ENCODE measurements at places on chromosomes 12 and 14.

- DNase-seq: no peak
Measured at GRCh38 chr12:90244232-90244631, 535.6 kb upstream of the ATP2B1 start.

GRCh38 chr12:108180255-108181094 lies 51.4 kb downstream of the WSCD2 start:
- DNase-seq: no peak

GRCh38 chr14:86774916-86775315 lies 1218.1 kb downstream of the GALC start:
- DNase-seq: no peak

- DNase-seq: no peak
Measured at GRCh38 chr14:54728700-54729527, 162.0 kb downstream of the SAMD4A start.

DNA sequence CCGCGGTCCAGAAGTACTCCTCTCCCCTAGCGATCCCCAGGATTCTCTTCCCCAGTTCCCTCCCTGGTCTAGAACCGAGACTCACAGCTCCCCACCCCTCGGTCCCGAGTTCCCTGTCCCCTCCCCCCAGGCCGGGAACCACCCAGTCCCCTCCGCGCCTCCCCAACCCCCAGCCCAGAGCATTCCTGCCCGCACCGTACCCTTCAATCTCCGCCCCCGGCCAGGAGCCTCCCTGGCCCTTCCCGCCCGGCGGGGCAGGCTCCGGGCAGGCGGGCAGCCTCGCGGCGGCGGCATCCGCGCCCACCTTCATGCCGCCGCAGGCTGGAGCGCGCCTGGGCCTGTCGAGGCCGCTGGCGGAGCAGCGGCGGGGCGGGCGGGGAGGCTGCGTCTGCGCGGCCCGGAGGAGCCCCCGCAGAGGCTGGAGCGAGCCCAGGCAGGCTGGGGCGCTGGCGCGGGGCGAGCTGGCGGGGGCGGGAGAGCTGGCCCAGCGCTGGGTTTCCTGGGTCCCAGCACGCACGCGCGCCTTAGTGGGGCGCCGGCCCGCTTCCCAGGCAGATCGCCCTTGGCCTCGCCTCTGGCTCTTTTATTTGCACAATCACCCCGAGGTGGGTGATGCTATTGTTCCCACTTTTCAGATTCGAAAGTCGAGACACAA lies 22.2 kb upstream of the GPR132 start:
- no peak for DNase-seq

DNA sequence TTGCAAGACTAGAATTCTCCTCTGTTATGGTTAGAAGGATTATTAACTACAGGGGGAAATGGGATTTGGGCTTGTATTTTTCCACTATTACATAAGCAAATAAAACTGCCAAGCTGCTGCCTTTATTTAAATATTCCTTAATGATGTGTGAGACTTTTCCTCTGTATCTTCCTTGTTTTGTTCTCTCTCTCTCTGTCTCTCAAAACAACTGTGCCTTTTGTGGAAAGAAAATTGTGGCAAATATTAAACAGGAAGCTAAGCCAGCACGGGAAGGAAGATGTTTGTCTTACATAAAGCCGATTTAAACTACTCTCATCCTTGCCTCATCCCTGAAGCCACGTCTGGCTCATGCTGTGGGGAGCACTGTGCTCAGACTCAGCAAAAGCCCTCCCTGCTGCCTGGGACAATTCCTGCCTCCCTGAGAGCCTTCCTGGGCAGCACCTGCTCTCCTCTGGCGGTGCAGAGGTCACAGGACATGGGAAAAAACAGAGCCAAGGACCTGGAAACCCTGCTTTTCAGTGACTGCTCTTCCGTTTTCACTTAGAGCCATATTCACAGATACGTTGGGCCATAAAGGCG lies 237.2 kb downstream of the SLC15A4 start:
- no peak for DNase-seq

DNA sequence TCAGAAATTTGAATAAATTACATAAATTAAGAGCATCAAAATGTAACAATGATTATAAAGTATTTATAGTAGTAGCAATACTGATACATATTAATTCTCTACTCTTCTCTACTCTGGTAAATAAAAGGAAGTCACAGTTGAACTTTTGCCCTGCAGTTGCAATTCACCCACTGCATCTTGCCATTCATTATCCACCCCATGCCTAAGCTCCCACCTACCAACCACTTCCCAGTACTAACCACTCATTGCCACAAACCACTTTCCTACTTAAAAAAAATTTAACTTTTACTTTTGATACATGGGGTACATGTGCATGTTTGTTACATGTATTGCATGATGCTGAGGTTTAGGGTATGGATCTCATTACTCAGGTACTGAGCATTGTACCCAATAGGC lies 174.0 kb downstream of the RASSF9 start:
- no peak for DNase-seq
